ENCODE measurements at places on chromosomes 5 and 9.

GRCh38 chr5:57366744-57367143, 115.9 kb downstream of the ACTBL2 start:
- no peak for DNase-seq

DNA sequence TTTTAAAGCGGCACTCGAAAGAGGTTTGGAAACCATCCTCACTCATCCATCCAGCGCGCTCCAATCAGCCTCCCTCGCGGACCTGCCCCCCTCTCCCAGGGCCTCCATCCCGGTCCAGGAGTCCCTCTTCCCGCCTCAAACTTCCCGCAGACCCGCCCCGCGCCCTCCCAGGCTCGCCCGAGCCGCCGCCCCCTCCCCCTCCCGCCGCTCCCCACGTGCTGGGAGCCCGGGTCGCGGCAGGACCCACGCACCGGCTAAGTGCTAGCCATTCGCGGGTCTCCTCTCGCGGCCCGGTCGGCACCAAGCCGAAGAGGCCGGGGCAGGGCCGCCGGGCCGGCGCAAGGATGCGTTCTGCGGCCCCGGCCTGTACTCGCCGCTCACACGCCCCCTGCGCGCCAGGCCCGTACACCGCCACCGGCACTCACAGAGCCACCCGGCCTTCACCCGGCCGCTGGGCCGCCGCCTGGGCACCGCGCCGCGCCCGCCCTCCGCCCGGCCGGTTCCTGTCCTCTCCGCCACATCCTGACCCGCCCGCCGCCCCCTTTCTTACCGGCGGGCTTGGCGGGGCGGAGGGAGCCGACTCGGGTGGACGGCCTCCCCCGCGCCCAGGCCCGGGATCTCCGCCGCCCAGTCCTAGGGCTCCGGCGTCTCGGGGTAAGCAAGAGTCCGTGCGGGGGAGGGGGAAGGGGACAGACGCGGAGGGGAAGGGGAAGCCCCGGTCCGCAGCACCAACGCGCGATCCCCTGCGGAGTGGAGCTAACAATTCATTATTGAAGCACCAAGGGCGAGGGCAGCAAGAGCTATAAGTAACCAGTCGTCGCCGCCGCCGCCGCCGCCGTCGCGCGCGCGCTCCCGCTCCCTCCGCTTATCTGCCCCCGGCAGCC, 576 bp downstream of the CHD1 start:
- peak; percentile 37 for DNase-seq

- DNase-seq, result no peak
These were observed 42.1 kb upstream of the HNRNPA0 start for GRCh38 chr5:137796279-137796678.

GRCh38 chr5:60338846-60339245, 361.1 kb downstream of the DEPDC1B start:
- DNase-seq, result no peak

- no peak for DNase-seq
These were observed 19.8 kb downstream of the IL7R start for GRCh38 chr5:35876454-35876853.

DNA sequence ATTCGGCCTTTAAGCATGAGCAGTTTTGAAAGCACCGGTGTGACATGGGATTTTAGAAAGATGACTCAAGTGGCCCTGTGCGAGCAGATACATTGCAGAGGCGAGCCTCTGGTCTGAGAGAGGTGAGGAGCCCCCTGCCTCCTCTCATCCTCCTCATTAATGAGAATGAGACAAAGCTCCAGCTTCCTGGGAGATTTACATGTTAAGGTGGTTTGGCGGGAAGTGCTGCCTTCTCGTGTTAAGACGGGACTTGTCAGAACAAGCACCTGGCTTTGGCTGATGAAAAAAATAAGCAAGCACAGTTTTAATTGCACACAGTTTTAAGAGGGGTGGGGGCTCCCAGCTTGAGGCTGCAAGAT, 68.1 kb downstream of the ACTL7B start:
- DNase-seq, result no peak

DNA sequence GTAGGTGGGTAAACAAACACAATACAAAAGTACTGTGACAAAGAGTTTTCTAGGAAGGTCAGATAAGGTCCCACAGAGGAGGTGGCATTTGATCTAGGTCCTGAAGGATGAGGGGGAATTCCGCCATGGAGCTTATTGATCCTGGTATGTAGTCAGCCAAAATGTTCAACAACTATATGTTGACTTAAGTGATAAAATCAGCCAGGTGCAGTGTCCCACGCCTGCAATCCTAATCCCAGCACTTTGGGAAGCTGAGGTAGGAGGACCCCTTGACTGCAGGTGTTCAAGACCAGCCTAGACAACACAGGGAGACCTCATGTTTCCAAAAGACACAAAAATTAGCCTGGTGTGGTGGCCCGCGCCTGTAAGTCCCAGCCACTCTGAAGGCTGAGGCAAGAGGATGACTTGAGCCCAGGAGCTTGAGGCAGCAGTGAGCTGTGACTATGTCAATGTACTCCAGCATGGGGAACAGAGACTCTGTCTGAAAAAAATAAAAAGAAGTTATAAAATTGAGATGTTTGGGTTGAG, 46.4 kb upstream of the PLIN2 start:
- no peak for DNase-seq

Measured in activated T-cell treated with anti-CD3 and anti-CD28 coated beads for 24 hours (primary cell).